ENCODE measurements at places on chromosomes 2 and 18.

DNA sequence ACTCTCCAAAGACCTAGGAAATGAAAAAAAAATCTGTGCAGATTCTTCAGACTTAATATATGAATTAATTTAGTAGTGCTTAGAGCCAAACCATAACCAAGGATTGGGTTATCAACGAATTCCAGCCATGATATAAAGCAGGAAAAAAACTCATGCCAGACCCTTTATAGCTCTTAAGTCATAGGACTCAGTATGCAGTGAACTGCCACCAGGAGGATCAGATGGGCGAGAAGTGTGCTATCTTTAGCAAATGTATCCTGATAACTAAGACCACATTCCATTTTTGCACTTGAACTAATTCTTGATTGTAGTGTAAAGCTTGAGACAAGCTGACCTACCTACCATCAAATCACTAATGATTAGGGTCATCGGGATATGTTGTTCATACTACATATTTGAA is 178.1 kb downstream of the IKZF2 start:
- no peak for DNase-seq

- DNase-seq = no peak
Measured at GRCh38 chr2:26238311-26238958, 6.0 kb downstream of the HADHA start.

GRCh38 chr2:16855183-16855582 is 189.5 kb upstream of the CYRIA start:
- DNase-seq = no peak

GRCh38 chr18:551404-552061 is 28.6 kb upstream of the CETN1 start:
- DNase-seq = no peak

DNA sequence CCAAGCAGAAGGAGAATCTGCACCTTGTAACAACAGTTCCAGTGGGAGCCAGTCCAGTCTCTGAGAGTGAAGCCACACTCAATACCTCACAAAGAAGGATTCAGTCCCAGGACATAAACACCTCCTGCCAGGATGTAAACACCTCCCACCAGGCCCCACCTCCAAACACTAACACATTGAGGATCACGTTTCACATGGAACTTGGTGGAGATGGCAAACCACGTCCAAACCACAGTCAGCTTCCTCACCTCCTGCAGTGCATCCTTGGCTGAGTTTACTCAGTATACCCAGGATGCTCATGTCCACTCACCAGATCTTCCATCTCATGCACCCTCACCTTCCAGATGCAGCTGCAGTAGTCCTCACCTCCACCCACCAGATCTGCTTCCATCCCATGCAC is 37.8 kb upstream of the TMEM18 start:
- DNase-seq = no peak

DNA sequence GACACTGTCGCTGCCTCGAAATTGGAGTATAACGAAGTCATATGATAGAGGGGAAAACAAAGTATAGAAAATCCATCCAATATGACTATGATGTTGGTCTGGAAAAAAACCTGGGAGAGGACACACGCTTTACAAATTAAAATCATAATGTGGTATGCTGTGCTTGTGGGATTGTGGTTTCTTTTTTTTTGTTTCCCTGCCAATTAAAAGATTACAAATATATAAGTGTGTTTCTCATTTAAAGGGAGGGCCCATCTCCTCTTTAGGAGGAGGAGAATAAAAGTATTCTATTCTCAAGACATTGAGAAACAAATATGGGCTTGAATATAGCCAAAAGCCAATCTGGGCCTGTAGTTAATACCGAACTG is 86.6 kb downstream of the EPHA4 start:
- no peak for DNase-seq

DNA sequence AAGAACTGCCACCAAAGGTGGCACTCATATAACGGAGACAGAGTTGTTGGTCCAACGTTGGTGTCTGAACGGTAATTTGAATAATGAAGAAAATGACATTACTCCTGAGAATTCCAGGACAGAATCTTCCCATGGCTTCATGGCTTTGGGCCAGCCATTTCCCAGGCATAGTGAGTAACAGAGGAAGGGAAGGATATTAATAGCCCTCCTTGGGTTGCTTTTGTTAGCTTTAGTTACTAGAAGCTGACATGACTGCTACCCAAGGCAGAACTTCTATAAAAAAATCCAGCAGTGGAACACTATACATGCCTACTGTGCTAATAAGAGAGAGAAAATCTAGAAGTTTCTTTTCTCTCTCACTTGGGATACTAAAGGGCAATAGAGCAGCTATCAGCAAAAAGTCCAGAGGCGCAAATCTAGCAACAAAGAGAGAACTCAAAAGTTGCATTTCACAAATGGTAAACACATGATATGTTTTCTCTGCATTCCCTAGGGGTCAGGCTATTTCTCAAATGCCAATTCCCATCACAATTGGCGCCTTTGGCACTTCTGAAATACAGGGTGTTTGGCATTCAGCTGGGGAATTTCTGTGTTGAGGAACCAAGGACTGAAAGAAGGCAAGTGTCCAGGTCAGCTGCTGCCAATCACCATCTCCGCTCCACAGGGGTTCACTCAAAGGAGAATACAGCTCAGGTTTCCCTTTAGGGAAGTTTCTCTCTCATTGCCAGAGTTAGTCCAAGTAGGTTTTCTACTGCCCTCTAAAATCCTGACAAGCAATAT is 160.8 kb upstream of the KYNU start:
- DNase-seq = no peak

DNA sequence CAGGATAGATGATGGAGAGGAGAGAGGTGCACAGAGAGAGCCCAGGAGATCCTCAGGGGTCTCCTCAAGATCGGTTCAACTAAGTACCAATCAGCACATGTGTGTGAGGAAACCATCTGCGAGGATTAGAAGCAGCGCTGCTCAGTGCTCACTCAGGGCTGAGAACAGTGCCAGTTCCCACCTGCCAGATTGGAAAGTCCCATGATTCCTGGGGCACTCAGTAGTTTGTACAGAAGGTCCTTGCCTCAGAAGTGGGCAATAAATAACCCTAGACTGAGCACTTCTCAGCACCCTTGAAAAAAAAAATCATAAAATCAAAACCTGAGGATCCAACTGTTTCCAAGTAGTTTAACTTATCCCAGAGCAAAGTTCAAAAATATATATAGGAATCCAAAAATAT is 53.8 kb downstream of the SEMA4F start:
- no peak for DNase-seq

DNA sequence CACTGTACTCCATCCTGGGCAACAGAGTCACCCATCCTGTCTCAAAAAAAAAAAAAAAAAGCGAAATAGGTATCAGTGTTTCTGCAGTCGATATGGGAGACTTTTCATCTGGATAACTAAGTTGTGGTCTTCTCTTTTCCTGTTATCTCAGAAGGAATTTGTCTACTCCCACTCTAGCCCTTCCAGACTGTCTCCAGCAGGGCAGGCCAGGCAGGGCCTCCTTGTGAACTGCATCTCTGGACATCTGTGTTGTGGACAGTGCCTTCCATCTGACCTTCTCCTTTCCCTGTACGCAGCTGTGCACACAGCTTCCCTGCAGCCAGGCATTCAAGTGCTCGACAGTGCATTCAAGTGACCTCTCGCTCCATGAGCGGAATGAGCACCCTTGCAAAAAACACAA is 110.2 kb downstream of the CABLES1 start:
- no peak for DNase-seq

DNA sequence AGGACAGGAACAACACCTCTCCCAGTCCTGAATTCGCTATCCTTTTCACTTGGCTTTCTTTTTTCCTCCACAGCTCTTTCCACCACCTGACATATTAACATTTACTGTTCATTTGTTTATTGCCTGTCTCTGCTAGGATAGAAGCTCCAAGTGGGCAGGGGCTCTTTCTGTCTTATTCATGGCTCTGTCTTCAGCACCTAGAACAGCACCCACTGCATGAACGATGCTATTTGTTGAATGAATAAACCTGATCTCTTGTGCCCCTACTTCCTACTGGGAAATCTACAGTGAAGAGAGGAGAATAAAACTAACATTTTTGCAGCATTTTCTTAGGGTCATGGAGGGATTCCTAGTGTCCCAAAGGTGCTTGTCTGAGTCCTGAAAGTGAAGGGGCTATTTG is 24.4 kb upstream of the GAREM2 start:
- no peak for DNase-seq

- DNase-seq = no peak
Measured at GRCh38 chr2:10235099-10235908, 67.4 kb upstream of the HPCAL1 start.

- DNase-seq = no peak
Measured at GRCh38 chr18:77090546-77091174, 41.9 kb downstream of the MBP start.

GRCh38 chr2:11558214-11558886 is 24.5 kb downstream of the GREB1 start:
- no peak for DNase-seq

- no peak for DNase-seq
Measured at GRCh38 chr2:48906633-48907032, 151.1 kb upstream of the LHCGR start.

DNA sequence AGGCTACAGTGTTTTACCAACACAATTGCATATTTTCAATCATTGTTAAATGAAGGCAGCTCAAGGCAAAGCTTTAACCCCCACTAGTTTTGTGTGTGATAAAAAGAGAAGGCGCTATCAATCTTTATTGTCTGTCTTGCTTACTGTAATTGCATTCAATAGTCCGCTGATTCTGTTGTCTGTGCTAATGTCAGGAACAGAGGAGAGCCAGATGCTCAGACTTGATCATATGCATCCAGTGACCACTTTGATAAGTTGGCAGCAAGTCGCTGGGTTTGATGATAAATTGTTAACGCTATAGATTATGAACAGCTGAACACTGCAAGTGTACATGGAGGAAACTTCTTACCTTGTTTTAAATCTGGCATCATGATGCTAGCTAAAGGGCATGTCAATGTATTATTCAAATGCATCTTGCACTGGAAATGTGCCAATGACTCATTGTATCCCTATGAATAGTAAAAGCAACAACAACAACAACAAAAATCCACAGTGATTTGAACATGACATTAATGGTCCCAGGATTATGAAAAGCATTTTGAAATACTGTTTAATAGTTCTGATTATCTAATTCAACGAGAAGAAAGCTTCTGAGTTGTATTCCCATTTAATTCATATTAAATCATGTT is 423.5 kb upstream of the FANCL start:
- DNase-seq = no peak

- peak; percentile 68 for DNase-seq
Measured at GRCh38 chr2:178109813-178110212, 2.4 kb upstream of the RBM45 start.

DNA sequence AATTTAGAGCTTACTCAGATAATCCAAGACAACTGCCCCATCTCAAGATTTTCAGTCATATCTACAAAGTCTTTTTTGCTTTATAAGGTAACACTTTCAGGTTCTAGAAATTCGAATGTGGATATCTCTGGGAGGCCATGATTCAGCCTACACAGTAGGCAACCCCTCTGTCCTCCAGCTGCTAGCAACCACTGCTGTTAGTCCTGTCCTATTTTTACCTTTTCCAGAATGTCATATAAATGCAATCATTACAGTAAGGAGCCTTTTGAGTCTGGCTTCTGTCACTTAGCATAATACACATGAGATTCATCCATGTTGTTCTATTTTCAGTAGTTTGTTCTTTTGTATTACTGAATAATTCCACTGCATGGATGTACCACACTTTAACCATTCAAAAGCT is 28.5 kb upstream of the MARCHF7 start:
- DNase-seq = no peak

DNA sequence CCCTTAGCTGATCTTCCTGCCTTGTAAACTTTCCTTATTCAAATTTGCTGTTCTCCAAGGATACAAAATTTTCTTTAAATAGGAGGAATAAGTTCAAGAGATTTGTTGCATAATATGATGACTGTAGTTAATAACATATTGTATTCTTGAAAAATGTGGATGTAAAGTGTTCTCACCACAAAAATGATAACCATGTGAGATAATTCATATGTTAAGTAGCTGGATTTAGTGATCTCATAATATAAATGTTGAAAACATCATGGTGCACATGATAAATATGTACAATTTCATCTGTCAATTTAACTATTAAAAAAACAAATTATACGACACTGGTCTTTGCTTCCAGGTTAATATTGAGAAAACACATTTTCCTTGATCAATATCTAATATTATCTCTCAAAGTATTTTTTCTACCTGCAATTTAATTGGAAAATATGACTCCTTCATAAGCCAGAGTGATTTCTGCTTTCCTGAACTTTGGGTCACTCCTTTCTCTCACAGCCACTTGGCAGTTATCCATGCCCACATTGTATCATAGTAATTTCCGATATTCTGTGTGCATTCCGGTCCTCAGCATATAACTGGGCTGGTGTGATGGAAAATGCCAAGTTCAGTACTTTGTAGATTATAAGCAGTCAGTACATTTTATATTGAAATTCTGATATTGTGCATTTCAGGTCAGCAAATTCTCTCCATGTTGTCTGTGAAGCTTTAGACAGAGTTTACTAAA is 152.6 kb downstream of the GULP1 start:
- DNase-seq = no peak

GRCh38 chr2:231280846-231281245 is 82.4 kb downstream of the ARMC9 start:
- no peak for DNase-seq

- peak; percentile 72 for DNase-seq
Measured at GRCh38 chr2:240250985-240251847, 110.8 kb upstream of the OTOS start.

- DNase-seq = no peak
Measured at GRCh38 chr2:66470199-66470598, 35.3 kb downstream of the MEIS1 start.

GRCh38 chr2:12455661-12456060 is 261.1 kb upstream of the TRIB2 start:
- no peak for DNase-seq

- peak; percentile 16 for DNase-seq
Measured at GRCh38 chr2:28193630-28194403, 198.8 kb upstream of the FOSL2 start.

GRCh38 chr2:227163998-227164762 is at the start of the genes COL4A3 and COL4A4:
Gene COL4A3 (plus strand): TSS chr2:227164624. CDS start chr2:227164727, 103 bp downstream.
Gene COL4A4 (minus strand): TSS chr2:227164205. CDS start chr2:227147483, 16,722 bp downstream.
- DNase-seq = peak; percentile 76

DNA sequence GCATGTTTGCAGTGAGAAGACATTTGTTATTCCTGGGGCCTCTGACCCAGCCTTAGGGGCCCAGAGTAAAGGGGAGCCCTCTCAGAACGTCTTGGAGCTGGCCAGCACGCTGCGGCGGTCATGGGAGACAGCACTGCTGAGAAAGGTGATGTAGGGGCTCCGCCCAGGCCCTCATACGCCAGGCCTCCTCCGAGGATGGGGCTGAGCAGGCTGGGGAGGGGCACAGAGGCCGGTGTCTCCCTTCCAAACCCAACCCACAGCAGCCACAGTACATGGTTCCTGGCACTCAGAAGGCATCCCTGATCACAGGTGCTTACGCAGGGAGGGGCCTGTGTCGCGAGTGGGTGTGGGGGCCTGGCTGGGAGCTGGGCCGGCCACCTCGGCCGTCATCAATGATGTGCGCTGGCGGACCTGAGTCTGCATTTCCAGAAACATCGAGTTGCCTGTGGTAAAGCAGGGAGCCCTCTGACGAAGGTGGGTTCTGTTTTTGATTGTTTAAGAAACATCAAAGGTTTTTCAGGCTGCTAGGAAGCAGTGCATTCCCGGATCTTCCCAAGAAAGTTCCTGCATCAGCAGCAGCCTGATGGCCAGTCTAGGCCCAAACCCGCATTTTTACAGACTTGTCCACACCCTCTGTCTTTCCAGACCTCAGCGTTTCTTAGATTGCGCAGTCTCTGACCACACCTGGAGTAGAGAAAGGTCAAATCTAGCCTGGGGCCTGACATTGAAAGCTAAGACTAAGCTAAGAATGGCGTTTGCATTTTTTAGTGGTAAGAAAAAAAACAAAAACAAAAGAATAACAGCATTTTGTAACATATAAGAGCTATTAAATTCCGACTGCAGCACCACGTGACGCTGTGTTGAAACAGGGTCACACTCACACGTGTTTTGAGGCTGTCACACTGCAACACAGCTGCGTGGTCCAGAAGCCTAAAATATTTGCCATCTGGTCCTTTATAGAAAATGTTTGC is 51.2 kb upstream of the PXDN start:
- DNase-seq = no peak
